ENCODE measurements at places on chromosomes 6 and 20.
A peak's percentile ranks its signal among the peaks of the same experiment; 100 is the strongest.

DNA sequence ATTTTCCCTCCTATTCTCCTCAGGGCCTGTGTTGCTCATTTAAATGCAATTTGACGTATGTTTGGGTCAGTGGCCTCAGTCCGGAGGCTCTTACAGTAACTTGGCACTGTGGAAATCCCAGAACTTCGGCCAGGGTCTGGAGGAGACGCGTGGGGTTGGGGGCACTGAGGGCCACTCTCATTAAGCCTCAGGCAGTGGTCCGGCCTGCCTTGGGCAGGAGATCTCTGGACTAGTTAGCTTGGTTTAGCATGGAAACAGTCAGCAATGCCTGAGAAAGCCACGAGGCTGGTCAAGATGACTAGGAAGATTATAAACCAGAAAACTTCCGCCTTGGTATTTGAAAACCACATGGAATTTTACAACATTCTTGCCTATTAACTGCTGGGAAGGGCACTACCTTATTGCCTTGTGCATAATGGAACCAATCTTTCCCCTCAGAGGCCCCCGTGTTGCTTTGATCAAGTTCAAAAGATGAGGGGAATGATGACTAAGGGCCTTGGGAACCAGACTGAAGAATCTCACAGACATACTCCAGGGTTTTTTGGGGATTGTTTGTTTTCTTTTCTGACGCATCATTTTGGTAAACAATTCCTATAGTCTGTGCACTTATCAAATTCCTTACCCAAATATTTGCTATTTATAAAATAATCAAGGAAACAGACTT is 206.0 kb upstream of the PREP start:
- DNase-seq: no peak

GRCh38 chr6:18503593-18504231 is 116.6 kb downstream of the RNF144B start:
- no peak for DNase-seq

- peak; percentile 47 for DNase-seq
Measured at GRCh38 chr6:110682460-110682853, 132.8 kb downstream of the CDK19 start.

- no peak for DNase-seq
Measured at GRCh38 chr6:80530103-80530502, 423.6 kb downstream of the BCKDHB start.

DNA sequence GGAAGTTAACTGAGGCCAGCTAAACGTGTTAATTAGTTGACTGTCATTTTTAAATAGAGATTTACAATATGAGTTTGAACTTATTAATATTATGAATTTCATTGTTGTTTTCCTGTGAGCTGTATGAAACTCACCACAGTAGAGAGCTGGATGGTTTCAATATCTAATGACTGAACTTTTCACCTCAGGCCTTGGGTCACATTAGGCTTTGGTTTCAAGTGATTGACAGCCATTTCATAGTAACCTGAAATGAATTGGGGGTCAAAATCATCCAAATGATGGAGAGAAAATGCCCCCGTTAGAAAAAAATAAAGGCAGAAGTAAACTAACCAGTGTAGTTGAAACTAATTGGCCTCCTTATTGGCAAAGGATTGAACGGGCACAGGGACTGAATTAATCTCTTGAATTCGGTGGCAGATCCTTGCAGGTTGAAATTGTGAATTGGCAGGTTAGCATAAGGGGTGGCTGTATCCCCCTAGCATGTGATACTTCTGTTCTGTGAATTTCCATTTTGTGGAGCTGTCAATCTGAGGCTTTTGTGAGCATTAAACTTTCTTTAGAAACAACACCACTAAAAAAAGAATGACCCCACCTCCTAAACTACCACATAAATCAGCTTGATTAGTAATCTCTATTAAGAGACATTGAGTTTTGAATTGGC is 155.1 kb upstream of the MMS22L start:
- no peak for DNase-seq
